Left cardiac atrium (tissue), 4 donors: ENCODE measurements at places on chromosomes 7 and 10.
A peak's percentile ranks its signal among the peaks of the same experiment; 100 is the strongest.

DNA sequence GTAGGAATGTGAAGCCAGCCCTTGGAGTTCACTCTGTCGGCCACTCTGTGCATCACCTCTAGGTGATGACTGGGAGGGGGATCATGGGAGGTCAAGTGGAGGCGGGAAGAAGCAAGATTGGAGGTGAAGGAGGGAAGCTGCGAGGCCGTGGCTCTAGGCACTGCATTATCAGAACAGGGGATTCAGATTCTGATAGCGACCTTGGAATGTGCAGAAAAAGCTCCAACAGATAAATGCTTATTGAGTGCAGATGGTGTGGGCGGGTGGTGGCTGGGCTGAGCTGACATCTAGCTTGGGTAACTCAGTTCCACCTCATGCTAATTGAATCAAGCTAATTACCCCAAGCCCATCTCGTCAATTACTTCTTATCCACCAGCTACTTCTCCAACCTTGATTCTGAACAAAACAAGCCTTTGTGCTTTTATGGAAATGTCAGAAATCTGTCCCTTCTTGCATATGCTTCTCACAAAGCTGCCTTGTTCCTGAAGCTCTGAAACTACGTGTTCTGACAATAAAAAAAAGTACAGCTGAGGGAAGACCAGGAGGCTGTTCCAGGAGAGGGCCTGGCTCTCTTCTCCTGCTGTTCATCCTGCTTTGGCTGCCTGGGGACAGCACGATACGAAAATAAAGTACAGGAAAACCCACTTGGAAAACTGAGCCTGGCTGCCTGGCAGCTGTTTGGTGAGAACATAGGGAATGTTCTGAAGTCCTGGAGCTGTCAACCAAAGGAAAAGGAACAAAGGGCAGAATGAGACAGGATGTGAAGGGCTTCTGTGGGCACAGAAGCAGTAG is 27.5 kb downstream of the STRA8 start:
- no peak for DNase-seq

DNA sequence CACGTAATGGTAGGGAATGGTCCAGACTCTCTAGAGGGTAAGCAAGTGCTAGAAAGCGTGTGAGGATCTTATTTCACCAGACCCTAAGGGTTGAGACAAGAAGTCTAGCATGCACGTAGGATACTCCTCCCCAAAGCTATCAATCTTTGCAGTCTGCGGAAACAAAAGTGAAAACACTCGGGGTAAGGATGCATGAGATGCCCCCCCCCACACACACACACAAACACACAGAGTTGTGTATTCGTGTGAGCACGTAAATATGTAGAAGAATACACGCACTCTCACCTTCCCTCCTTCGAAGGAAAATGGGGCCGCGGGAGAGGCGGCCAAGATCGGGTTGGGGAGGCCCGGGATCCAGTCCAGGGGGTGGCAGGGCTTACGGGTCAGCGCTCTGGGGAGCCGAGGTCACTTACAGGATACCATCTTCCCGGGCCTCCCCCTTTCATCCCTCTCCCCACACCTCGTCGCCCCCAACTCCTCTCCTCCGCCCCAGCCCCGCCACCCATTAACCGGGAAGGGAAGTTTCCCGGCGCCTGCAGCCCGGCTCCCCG is 455 bp downstream of the CUL2 start:
- no peak for DNase-seq

DNA sequence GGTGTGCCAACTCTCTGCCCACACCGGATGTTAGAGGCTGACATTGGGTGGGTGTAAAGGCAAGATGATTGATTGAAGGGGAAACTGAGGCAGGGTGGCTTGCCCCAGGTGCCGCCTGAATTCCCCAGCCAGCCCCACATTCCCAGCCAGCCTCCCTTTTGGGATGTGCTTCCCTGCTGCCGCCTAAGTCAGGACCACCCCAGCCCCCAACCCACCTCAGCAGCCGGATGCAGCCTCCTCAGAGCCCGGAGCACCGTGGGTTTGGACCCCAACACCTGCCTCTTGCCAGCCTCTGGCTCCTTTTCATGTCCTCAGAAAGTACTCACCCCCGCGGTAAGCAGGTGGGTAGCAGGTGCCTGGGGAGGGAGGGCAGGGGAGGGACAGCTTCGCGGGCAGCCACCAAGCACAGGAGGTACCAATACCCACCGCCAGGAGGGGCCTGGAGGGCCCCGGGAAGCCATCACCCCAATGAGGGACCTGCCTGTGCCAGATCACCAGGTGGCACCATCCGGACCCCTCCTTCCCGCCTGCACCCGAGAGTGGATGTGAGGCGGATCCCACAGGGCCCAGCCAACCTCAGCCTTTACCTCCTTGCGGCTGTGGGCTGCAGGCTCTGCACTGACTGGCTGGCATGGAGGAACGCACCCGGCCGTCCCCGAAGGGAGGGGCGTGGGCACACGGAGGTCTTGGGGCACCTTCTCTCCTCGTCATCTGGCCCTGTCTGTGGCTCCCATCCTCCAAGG is 60.5 kb downstream of the PWWP2B start:
- peak; percentile 23 for DNase-seq

DNA sequence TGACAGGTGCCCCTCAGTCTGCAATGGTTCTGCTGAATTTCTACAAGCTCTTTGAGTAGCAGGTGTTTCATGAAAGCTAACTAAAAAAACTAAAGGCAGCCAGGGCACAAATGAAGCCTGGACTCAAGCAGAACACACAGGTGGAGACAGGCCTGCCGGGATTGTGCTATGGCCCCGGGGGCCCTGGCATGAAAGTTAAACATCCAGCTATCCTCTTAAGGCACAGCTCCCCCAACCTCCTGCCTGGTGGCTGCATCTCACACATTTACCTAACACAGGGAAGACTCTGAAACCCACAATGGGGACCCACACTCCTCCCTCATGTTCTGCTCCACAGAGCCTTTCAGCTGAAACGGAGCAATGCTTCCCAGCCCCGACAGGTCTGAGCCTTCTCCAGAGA is 76.3 kb upstream of the CAMK2B start:
- DNase-seq: no peak

GRCh38 chr10:5291501-5292195 is 73.1 kb upstream of the UCN3 start:
- DNase-seq: peak; percentile 66

- DNase-seq: no peak
Observed at GRCh38 chr7:10727636-10728035, 246.0 kb upstream of the PHF14 start.

DNA sequence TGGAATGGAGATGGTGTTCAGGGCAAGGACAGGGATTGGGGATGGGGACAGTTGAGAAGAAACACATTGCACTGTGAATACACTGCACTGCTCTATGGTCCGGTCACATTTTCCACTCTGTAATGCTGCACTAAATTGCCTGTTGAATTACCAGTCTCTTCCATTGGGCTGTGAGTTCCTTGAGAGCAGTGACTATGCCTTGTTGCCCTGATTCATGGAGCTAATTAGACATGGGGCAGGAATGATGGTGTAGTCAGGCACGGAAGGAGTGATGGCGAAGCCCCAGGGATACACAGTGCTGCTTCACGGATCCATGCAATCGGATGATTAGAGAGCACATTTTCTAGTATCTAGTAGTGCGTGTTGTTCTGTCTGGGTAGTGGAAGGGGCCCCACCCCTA is 25.4 kb upstream of the GPAM start:
- no peak for DNase-seq
